Ascending aorta (tissue), 2 donors: ENCODE measurements at places on chromosomes 16 and 17.
A peak's percentile ranks its signal among the peaks of the same experiment; 100 is the strongest.

GRCh38 chr17:3852561-3852960 lies 6.5 kb upstream of the NCBP3 start:
- no peaks in the 10 kb centered on the region for H3K36me3 ChIP-seq
- H3K27ac ChIP-seq: no peak overlapping the region
- no peak for DNase-seq
- H3K27me3 ChIP-seq: no peaks in the 10 kb centered on the region
- no peak overlapping the region for H3K4me3 ChIP-seq
- no peaks in the 10 kb centered on the region for H3K4me1 ChIP-seq

DNA sequence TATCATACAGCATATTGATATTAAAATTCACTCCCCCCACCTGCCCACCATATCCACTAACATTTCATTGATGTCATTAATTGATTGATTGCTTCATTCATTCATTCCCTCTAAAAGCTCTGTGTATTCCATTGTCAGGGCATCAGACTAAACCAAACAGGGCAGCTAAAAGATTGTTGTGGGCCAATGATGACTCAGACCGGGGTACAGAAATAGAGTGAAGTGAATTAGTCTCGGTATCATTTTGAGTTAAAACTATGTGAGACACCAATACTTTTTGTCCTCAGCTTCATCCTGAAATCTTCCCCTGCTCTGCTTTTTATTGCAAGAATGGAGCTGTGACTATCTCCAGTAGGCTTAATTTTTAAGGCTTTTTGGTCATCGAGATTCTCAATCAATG lies 868.3 kb downstream of the CDH11 start:
- no peaks in the 10 kb centered on the region for H3K27me3 ChIP-seq
- no peak overlapping the region for H3K27ac ChIP-seq
- H3K36me3 ChIP-seq: no peaks in the 10 kb centered on the region
- no peaks in the 10 kb centered on the region for H3K4me1 ChIP-seq

- DNase-seq: no peak
- no peaks in the 10 kb centered on the region for H3K36me3 ChIP-seq
- no peak overlapping the region for H3K27ac ChIP-seq
- H3K27me3 ChIP-seq: no peaks in the 10 kb centered on the region
Observed at GRCh38 chr17:1625053-1625452, 3.6 kb downstream of the SLC43A2 start.

GRCh38 chr16:86928523-86929011 lies 350.2 kb downstream of the FOXL1 start:
- H3K27me3 ChIP-seq: no peaks in the 10 kb centered on the region
- H3K27ac ChIP-seq: peak overlapping the region; percentile 30
- H3K4me3 ChIP-seq: no peak overlapping the region
- H3K4me1 ChIP-seq: peaks cover 28% of the 10 kb centered on the region
- no peak for DNase-seq

- no peak overlapping the region for H3K4me3 ChIP-seq
- no peaks in the 10 kb centered on the region for H3K36me3 ChIP-seq
- DNase-seq: no peak
- H3K4me1 ChIP-seq: no peaks in the 10 kb centered on the region
- H3K27ac ChIP-seq: no peak overlapping the region
Observed at GRCh38 chr17:27824745-27825144, 24.4 kb upstream of the NOS2 start.
